MM.1S (cell line): ENCODE measurements at places on chromosomes 3 and 15.

- no peak for DNase-seq
- H3K4me1 ChIP-seq, result no peaks in the 10 kb centered on the region
- no peak overlapping the region for H3K27ac ChIP-seq
- H3K27me3 ChIP-seq, result no peaks in the 10 kb centered on the region
- no peaks in the 10 kb centered on the region for H3K36me3 ChIP-seq
These were observed 200.3 kb downstream of the SLCO3A1 start for GRCh38 chr15:92053753-92054316.

DNA sequence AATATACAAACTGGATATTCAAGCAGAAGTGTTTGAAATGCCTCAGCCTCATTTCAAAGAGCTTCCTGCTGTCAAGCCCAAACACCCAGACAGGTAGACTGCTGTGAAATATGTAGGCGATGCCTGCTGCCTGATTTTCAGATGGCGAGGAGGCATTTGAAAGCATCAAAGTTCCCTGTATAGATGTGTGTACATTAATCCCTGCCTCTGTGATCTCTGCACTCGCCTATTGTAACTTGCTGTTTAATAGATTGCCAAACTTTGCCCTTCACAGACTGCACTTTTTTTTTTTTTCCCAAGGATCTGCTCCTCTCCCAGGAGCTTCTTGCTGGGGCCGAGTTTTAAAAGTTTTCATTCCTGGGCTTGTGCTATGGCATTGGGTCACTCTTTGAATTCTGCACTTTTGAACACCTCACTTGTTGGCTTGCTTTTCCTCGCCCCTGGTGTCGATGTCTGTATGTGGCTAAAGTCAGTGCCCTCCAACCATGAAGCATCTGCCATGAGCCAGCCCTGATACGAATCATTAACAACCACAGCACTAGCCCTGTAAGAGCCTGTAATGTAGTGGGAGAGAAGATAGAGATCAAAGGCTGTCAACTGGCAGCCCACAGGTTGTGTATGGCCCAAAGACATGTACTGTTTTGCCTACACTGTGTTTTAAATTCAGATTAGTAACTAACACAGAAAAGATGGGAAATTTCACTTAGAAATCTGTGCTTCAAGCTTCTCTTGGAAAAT, 287.6 kb upstream of the ICE2 start:
- H3K4me3 ChIP-seq, result no peak overlapping the region
- H3K36me3 ChIP-seq, result no peaks in the 10 kb centered on the region
- H3K27me3 ChIP-seq, result no peaks in the 10 kb centered on the region
- H3K4me1 ChIP-seq, result peaks cover 23% of the 10 kb centered on the region

GRCh38 chr3:194874783-194875182, 189.1 kb downstream of the FAM43A start:
- DNase-seq, result no peak
- no peaks in the 10 kb centered on the region for H3K4me1 ChIP-seq
- H3K27ac ChIP-seq, result no peak overlapping the region
- H3K36me3 ChIP-seq, result no peaks in the 10 kb centered on the region

DNA sequence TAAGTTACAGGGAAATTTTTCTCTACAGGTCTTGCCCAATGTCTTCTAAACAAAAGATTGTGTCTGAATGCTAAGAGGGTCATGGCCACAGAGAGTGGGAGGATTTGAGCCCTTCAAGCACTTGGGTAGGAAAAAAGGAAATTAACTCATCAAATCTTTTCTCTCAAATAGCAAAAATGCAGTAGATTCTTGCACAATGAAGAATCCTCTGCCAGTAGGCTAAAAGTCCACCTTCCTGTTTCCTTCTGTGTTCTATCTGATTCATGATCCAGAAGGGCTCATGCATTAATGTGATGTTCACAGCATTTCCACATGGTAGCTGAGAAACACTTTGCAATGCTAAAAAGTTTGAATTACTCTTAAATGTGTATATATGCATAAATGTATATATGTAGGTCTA, 177.1 kb downstream of the CD47 start:
- H3K4me3 ChIP-seq, result no peak overlapping the region
- H3K27me3 ChIP-seq, result no peaks in the 10 kb centered on the region
- H3K4me1 ChIP-seq, result peaks cover 17% of the 10 kb centered on the region
- no peak for DNase-seq
- H3K36me3 ChIP-seq, result no peaks in the 10 kb centered on the region

- no peak overlapping the region for H3K27ac ChIP-seq
- no peaks in the 10 kb centered on the region for H3K4me1 ChIP-seq
- no peaks in the 10 kb centered on the region for H3K36me3 ChIP-seq
- H3K27me3 ChIP-seq, result no peaks in the 10 kb centered on the region
- no peak for DNase-seq
These were observed 18.0 kb downstream of the MYO5C start for GRCh38 chr15:52277575-52277974.

DNA sequence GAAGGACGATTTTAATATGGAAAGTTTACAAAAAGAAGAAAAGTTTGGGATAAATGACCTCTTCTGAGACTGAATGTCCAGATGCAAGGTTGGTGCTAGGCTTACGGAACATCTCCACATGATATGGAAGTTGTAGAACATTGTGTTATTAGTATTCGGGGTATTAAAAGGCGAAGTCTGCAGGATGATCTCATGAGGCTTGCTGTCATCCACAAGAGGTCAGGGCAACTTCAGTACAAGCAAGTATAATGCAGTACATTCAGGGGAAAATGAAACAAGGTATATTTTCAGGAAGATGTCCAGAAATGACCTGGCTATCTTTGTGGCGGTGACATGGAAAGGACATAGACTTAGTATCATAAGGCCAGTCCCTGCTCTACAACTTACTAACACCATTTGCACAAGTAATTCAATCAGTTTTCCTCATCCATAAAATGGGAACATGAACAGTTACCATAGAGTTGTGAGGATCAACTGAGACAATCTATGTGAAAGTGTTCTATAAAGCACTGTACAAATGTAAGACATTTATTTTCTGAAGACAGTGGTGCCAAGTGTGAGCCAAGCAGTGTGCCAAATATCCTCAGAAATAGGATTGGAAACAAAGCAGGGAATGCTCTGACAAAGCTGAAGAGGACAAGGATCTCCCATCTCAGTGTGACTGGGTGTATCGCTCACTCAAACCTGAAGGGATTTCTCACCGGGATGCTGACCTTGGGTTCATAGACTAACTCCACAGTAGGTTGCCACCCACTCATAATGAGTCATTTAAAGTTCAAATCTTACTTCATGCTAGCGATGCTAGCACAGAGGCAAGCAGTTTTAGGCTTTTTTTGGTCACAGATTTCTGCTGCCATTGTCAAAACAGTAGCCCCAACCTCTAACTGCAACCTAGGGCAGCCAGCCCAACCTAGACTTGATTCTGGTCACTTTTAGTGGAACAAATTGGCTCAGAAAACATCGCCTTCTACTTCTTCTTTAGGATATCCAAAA, 118.3 kb downstream of the TIGIT start:
- H3K27ac ChIP-seq, result no peak overlapping the region
- H3K36me3 ChIP-seq, result no peaks in the 10 kb centered on the region
- no peaks in the 10 kb centered on the region; the same call in 1 of the 2 replicates for H3K27me3 ChIP-seq
- DNase-seq, result no peak
- H3K4me3 ChIP-seq, result no peak overlapping the region

GRCh38 chr3:42505128-42505848, 2.8 kb downstream of the VIPR1 start:
- H3K27me3 ChIP-seq, result peaks cover 11% of the 10 kb centered on the region; the same call in 1 of the 2 replicates
- H3K27ac ChIP-seq, result no peak overlapping the region
- peaks cover 4% of the 10 kb centered on the region; the same call in 1 of the 2 replicates for H3K4me1 ChIP-seq
- no peak for DNase-seq

DNA sequence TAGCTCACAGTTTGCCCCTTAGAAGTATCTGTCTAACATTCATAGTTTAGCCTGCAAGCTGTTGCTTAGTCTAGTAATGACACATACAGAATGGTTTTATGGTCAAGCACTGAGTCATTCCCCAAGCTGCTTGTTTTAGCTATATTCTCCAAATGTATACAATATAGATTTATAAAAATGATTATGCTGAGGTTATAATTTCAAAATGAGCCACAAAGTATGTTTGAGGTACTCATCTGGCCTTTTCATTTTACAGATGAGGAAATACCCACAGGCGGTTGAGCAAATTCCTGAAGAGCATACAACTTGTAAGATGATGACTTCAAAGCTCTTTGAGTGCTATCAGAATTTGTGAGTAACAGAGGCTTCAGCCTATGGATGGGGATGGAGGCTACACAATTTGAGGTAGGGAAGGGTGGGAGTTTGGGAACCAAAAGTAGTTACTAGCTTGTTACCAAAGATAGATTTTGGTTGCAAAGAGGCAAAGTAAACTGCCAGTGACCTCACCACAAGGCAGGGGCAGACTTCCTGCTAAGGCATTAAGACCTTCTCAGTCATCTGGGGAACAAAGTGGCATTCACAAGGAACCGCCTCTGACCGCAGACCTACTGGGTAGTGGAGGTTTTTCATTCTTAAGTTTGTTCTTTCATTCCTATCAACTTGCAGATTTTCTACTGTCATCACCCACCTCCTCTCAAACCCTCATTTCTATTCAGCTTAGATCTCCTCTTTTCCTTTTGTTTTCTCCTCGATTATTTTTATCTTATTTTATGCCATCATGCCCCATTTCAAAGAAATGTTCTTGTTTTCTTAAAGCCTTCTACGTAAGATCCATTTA, 257.2 kb upstream of the NECTIN3 start:
- H3K4me1 ChIP-seq, result peaks cover 22% of the 10 kb centered on the region
- DNase-seq, result peak; percentile 56
- H3K4me3 ChIP-seq, result no peak overlapping the region
